ENCODE measurements at places on chromosomes 6 and 20.

- no peak for DNase-seq
Observed at GRCh38 chr20:31713312-31714273, 9.1 kb downstream of the BCL2L1 start.

GRCh38 chr6:56691286-56691595 lies 48.6 kb upstream of the DST start:
- no peak for DNase-seq

GRCh38 chr20:4160761-4161305 lies 145.5 kb upstream of the RNF24 start:
- peak; percentile 66 for DNase-seq

DNA sequence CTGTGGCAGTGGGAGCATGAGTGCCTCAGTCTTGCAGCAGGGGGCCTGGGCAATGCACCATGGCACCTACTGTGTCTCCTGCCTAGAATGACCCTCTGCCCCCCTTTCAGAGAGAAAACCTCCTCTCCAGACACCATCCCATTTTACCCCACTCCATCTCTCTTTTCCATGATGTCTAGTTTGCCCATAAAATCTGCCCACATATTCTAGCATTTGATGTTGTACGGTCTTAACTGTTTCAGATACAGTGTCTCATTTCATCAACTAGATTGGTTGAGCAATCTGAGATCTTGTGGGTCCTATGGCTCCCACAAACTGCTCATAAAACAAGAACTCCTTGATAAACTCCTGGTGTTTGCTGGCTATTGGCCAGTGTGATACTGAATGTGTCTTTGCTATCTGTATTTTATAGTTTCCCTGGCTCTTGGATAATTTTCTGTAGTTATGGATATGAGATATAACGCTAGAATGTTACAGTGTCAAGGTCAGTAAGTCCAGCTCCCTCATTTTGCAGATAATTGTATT lies 8.1 kb downstream of the PNPLA1 start:
- DNase-seq = no peak

DNA sequence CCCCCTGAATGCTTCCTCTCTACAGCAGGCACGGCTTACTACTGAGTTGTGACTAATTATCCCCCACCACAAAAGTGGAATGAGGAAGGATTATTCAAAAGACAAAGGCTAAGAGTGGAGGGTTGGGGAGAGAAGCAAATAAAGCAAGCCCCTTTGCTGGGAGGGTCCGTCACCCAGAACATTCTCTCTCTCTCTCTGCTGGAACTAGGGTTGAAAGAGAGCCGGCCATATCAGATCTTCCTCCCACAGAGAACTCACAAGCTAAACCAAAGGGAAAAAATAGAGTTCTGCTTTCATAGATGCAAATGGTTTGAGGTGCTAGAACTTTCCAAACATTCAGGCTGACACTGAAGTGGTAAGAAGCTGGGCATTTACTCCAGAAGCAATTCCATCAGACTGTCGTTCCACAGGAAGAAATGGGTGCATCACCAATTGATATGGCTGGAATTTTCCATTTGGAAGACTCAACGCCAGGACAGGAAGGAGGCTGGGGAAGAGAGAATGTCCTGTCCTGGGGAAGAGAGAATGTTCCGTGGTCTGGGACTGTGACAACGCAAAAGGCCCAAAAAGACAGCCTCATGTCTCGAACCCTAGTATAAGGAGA lies 7.9 kb downstream of the ZMYND8 start:
- no peak for DNase-seq

- no peak for DNase-seq
Observed at GRCh38 chr20:60977901-60978300, 274.2 kb upstream of the CDH4 start.

DNA sequence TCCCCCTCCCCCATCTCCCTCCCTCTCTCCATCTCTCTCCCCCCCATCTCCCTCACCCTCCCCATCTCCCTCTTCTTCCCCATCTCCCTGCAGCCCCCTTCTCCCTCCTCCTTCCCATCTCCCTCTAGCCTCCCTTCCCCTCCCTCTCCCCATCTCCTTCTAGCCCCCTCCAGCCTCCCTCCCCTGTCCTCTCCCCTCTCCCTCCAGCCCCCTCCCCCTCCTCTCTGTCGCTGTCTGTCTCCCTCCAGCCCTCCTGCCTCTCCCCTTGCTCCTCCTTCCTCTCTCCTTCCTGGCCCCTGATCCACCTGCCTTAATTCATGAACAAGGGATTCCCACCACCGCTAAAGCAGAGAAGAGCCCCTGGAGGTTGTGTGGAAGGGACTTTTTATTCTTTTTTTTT lies 26.9 kb upstream of the CHMP4B start:
- no peak for DNase-seq

DNA sequence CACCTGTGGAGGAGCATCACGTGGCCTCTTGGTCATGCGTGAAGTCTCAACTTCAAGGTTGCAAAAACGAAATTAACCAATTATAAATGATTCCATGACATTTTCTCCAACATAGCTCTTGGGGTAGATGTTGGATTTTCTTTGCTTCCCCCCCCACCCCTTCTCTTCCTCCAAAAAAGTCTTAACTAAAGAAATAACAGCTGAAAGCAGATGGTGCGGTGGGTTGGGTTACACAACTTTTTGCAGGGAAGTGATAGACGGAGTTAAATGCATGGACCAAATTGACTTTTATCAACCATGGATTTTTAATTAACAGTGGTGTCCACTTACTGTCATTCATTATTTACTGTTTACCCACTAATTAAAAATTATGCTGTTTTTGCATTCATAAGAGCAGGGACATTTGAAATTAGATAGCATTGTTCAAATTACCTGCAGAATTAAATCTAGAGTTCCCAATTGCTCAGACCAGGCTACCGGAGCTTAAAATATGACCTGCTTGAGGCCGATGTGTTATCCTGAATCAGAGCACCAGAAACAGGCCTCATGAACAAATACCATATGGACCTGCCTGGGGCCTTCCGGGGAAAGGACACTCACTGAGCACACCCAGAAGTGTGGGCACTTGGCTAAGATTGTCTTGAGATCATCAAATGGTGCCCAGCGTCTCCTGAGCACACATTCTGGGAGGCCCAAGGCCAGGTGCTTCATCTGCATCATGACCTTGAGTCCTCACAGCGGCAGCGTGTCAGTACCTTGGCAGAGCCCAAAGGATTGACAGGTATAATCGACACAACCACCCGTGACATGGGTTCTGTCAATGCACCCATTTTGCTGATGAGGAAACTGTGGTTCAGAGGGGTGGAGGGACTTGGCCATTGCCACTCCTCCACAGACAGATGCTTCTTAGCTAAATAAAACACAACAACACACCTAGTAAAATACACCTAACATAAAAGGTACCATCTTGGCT lies 41.5 kb downstream of the APCDD1L start:
- no peak for DNase-seq

GRCh38 chr6:33297406-33297955 lies 1.3 kb downstream of the RGL2 start:
- no peak for DNase-seq

DNA sequence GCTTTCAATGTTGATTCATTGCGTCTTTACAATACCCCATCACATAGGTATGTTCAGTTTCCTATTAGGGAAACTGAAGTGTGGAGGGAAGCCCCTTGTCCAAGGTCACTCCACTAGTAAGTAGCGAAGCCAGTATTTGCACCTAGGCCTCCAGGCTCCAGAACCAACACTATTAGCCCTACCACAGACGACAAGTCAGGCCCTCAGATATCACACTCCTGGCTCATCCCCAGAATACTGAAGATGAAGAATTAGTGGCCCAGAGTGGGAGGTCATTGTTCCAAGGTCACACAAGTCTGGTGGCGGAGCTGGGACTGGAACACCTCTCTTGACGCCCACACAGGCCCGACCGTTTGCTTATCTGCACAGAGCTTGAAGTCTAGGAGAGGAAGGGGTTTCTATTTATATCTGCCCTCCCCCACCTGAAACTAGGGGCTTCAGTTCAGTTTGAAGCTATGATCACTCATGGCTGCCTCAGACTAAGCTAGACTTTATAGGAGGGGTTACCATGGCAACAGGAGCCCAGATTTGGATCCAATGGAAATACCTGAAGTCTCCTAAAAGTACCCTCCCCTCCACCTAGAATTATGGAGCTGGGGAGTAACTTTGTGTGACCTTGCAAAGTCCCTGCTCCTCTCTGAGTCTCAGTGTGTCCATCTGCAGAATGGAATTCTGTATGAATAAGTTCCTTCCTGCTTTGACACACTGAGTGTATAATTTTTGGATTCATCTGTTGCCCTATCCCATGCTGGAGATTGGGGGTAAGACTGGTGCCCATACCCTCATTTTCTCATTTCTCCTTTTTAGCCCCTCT lies 2.2 kb downstream of the SNTA1 start:
- DNase-seq = no peak

- DNase-seq = no peak
Observed at GRCh38 chr6:163192591-163192990, 221.9 kb upstream of the QKI start.

DNA sequence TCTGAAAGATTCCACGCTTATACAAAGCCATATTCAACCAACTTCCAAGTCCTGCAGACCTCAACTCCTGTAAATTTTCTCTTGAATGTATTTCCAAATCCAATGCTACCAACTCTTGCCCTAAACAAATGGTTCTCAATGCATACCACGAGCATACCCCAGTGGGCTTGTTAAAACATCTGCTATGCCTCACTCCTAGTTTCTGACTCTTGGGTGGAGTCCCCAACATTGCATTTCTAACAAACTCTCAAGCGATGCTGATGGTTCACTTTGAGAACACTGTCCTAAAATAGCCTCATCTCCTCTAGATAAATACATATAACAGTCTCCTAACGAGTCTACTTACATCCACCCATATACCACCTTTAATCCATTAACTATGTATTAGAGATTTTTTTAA lies 7.3 kb downstream of the HBS1L start:
- DNase-seq = no peak

- peak; percentile 90 for DNase-seq
Observed at GRCh38 chr6:41705996-41706835, 29.2 kb downstream of the TFEB start.

- DNase-seq = no peak
Observed at GRCh38 chr6:90892271-90892670, 305.4 kb upstream of the MAP3K7 start.

- no peak for DNase-seq
Observed at GRCh38 chr6:160247457-160247883, 11.2 kb downstream of the SLC22A2 start.

DNA sequence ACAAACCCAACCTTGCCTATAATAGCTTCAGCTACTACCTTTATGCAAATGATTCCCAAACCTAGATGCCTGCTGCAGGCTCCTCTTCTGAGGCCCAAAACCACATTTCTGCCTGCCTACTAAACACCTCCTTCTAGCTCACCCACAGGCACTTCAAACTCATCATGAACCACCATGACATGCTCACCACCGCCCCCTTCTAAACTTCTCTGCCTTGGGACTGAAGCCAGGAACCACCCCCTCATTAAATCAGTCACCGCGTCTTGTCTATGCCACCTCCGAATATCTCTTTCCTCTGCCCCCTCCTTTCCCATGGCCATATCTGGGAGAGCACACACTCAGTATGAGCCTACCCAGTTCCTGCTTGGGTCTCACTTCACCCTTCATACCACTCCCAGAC lies 101.2 kb downstream of the SNAP25 start:
- DNase-seq = no peak

- no peak for DNase-seq
Observed at GRCh38 chr20:50405915-50406609, 104.1 kb upstream of the PTPN1 start.

- DNase-seq = no peak
Observed at GRCh38 chr20:25749649-25750048, 53.0 kb upstream of the ZNF337 start.

DNA sequence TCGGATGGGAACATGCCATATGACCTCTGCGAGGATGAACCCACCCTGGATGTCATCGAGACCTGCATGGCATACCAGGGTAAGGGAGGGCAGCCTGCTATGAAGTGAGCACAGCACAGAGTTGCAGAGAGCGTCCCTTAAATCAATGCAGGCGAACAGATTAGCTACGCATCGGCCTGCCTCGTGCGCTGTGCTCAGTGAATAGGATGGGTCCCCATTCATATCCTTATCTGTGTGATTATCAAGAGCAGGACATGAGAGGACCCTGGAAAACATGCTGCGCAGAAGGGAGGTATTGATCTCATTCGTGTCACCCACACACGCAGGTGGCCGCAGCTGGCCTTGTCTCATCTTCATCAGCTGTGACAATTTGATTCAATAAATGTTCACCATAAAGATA lies 25.6 kb upstream of the FAM83D start:
- DNase-seq = peak; percentile 44

DNA sequence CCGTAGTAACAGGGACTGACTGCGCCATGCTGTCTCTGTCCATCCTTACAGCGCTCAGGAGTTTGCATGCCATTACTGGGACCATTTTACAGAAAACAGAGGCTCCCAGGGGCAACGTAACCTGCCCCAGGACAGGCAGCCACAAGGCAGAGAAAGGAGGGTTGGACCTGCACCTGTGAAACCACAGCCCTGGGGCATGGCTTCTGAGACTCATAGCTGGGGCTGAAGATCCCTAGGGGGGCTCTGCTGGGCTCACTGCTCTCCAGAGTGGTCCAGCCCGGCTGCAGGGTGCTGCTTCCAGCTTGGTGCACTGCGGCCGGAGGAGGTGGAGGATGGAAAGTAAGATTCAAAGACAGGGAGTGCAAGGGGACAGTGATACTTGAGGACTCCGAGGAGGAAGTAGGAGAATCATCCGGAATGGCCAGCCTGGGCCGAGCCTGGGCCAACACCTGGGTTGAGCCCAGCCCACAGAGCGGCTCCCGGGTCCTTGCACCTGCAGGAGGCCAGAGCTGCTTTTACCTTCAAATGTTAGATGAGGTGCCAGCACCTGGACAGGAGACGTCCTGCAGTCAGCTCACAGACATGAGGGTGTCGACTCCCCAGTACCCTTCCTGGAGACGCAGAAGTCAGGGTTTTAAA lies 183.2 kb downstream of the CDH4 start:
- DNase-seq = peak; percentile 45

GRCh38 chr6:30776390-30777154 lies 32.2 kb upstream of the IER3 start:
- DNase-seq = no peak

- no peak for DNase-seq
Observed at GRCh38 chr6:113903666-113904330, 46.7 kb downstream of the MARCKS start.

DNA sequence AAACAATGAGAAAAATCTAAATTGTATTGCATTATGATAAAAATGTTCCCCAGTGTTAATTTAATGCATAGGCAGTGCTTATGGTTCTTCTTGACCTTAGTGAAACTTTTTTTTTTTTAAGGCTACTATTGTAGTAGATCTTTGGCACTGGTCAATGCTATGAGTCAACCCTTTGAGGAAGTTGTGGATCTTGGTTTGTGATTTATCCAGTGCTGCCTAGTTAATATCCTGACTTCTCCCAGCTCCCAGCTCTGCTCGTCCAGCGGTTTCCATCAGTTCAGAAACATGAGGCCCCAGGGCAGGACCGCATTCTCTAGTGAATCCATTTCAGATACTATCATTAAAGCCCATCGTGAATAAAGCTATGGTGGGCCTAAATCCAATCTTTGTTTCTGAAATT lies 364.5 kb upstream of the JARID2 start:
- DNase-seq = no peak

GRCh38 chr6:166173281-166173951 lies 5.8 kb upstream of the TBXT start:
- DNase-seq = no peak
